ENCODE measurements at places on chromosomes 7 and 10.

DNA sequence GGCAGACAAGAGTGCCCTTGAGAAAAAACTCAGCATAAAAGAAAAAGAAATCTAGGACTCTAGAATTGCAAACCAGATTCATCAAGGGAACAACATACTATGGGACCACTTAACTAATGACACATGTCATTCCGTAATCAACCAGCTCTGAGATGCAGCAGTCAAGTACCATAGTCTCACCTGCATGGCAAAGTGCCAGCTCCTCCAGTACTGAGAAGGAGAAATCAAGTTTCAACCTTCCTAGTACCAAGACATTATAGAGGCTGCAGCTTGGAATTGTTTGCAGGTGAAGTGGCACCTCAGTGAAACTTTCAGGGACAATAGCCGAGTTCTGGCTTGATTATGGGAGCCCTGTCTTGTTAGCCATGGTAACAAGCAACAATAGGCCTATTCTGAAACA is 11.5 kb downstream of the STEAP1 start:
- no peak for DNase-seq

DNA sequence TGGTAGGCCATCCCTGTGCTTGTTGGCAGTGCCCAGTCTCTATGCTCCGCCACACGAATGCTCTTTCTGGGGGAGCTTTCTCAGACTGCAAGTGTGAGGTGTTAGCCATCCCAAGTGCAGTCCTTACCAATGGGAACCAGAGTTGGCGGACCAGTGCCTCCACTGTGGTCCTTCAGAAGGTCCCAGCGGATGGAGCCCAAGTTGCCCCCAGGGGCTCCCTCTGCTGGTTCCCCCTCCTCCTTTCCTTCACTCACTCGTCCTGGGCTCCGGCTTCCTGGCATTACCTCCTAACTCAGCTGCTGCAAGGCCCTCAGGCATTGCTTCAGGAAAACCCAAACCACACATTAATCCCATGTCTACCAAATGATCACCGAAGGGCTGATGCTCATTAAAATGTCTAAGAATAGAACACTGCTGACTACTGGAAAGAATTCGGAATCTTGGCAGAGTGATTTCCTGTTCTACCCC is 139.8 kb downstream of the CUBN start:
- DNase-seq, result no peak

GRCh38 chr10:24952707-24953645 is 570 bp upstream of the PRTFDC1 start:
- DNase-seq, result peak; percentile 70

GRCh38 chr7:82081644-82082224 is 311.9 kb upstream of the HGF start:
- DNase-seq, result no peak

- no peak for DNase-seq
These were observed 233.2 kb upstream of the PPP2R2D start for GRCh38 chr10:131667561-131667960.

GRCh38 chr7:3120513-3120912 is 76.8 kb upstream of the CARD11 start:
- DNase-seq, result no peak

GRCh38 chr10:15775513-15775912 is 55.8 kb upstream of the ITGA8 start:
- DNase-seq, result no peak

DNA sequence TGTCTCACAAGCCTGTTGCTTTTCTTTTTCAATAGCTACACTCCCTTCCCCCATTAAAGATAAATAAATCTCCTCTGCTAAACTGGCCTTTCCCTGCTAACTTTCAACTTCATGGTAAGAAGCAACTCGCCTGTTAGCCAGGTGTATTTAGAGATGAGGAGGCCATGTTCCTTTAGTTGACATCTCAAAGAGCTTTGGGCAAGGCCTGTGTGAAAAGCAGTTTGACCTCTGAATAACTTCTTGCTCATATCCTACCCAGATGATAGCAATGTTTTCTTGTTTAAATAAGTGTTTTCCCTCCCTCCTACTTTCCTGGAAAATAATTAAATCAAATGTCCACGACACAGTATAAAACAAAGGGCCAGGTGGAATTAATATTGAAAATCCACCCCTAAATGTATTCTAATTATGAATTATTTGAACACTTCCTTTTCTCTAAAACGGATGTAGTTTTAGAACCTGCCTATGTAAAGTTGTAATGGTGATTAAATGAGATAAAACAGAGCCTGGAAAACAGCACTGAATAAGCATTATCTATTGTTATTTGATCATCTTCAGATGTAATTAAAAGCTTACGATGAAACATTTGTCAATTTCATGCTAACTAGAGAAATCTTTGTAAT is 78.5 kb downstream of the HGF start:
- DNase-seq, result no peak

- DNase-seq, result no peak
These were observed 16.8 kb downstream of the GIMAP5 start for GRCh38 chr7:150753826-150754603.

DNA sequence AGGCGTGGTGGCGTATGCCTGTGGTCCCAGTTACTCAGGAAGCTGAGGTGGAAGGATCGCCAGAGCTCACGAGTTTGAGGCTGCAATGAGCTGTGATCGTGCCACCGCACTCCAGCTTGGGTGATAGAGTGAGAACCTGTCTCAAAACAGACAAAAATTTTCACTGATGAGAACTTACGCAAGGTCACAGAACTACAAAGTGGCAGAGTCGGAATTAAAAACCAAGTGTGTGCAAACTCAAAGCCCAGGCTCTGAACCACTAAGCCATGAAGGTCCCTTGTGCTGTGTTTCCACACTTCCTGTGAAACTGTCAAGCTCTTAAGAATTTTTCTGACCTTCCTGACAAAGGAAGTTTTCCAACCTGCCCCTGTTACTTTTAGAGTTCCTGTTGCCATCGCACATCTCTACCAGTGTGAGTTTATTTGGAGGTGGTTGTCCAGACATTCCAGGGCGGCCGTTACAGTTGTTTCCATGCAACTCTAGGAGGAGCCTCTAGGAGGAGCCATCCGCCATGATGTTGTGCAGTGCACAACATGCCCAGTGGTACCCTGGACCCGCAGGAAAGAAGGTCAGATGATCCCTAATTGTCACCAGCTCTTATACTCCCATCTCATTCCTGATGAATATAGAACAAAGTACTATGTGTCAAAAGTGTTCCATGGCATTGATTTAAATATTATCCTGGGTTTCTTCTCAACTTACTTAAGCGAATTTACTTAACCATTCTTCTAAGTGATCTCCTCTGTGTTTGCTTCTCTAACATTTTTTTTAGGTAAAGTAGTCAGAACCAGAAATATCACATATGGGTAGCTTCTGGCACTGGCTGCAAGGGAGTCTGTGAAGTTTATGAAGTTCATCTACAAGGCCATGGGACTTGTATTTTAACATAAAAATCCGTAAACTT is 49.0 kb upstream of the LYZL1 start:
- DNase-seq, result no peak

GRCh38 chr10:67818323-67818722 is 19.7 kb downstream of the DNAJC12 start:
- DNase-seq, result no peak

DNA sequence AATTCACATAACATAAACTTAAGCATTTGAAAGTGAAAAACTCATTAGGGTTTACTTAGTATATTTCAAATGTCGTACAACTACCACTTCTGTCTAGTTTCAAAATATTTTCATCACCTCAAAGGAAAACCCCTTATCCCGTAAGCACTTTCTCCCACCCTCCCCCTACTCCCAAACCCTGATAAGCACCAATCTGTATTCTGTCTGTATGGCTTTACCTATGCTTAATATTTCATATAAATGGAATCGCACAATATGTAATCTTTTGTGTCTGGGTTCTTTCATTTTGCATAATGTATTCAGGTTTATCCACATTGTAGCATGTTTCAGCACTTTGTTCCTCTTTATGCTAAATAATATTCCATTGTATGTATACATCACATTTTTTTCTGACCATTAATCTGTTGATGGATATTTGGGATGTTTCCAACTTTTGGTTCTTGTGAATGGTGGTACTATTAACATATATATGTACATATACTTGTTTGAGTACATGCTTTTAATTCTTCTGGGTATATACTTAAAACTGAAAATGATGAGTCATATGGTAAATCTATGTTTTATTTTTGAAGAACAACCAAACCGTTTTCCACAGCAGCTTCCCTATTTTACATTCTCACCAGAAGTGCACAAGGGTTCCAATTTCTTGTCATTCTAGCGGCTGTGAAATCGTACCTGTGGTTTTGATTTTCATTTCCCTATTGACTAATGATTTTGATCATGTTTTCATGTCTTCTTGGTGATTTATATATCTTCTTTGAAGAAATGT is 6.2 kb upstream of the STARD3NL start:
- no peak for DNase-seq

DNA sequence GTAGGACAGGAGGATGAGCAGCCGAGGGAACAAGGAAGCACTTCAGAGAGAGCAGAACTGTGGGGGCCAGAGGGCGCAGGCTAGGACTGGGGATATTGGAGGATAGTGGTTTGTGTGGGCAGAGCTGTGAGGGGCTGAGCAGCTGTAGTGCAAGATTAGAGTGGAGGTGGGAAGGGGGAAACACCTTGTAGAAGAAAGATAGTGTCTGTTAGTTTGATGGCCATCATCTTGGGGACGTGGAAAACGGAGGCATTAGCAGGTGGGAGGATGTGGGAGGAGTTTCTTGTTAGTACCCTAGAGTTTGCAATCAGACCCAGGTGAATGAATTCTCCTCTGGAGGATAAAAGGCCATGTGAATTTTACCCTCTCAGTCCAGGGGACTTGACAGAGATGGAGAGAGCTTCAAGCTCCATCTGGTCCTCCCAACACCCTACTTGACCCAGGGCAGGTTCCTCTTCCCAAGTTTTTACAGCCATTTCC is 34.0 kb downstream of the PRSS2 start:
- no peak for DNase-seq

DNA sequence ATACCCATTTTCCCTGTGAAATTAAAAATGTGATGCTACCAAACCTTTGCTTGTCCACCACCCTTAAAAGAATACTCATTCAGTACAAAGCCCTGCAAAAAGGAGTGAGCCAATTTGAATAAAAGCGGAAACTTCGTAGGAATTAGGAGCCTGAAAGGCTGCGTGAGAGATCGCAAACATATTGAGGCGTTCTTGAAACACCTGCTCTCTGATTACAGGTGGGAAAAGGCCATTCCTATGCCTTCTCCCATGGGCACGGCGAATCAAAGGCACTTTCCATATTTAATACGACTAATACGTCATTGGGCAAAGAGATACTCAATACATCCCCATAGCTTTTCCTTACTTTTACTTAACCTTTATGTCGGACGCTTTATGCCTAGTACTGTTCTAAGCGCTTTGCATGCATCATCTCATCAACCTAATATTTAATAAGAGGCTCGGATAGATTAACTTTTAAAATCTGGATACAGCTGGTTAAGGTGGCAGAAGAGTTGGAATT is 30.9 kb upstream of the KMT2E start:
- DNase-seq, result no peak

GRCh38 chr7:147478796-147479195 is 1111.8 kb upstream of the C7orf33 start:
- no peak for DNase-seq

GRCh38 chr7:151076863-151077704 is 3.5 kb downstream of the FASTK start:
- DNase-seq, result no peak

- no peak for DNase-seq
These were observed 1.9 kb downstream of the AGBL3 start for GRCh38 chr7:134988161-134988560.

DNA sequence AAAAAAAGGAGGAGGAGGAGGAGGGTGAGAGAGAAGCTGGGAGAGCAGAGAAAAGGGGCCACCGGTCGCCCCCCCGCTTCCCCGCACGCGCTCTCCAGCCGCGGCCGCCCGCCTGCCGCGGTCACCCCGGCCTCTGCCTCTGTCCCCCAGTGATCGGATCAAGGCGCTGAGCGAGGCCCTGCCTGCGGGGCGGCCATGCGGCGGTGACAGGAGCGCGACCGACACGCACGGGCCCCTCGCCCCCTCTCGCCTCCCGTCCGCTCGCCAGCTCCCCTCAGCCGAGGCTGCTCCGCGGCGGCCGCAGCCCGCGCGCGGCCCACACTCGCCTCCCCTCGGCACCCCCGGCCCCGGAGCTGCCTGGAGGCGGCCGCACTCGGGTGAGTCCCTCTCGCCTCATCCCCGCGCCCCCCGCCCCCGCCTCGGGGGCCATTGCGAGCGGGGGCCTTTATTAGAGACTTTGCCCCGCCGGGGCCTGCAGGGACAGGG is at the start of gene GTF2I:
Gene GTF2I (plus strand): TSS at position 27 of the 486 bp plus-strand sequence. CDS start 31,411 bp downstream, outside the sequence.
- DNase-seq, result peak; percentile 75

- DNase-seq, result peak; percentile 56
These were observed 18.5 kb upstream of the CFAP46 start for GRCh38 chr10:132960631-132961419.

DNA sequence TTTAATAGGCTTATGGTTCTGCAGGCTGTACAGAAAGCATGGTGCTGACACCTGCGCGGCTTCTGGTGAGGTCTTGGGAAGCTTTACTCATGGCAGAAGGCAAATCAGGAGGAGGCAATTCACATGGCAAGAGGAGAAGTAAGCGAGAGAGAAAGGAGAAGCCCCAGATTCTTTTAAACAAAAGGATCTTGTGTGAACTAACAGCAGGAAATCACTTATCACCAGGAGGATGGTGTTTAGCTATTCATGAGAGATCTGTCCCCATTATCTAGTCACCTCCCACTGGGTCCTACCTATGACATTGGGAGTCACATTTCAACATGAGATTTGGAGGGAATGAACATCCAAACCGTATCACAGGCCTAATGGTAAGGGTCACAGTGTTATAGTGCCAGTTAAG is 678.0 kb upstream of the KCND2 start:
- no peak for DNase-seq

- no peak for DNase-seq
These were observed 240.8 kb upstream of the POM121L12 start for GRCh38 chr7:52794621-52795020.

All from sciatic nerve (tissue), 2 donors.